CD4-positive, alpha-beta T cell treated with Interleukin-1 beta for 1 hour (primary cell): ENCODE measurements at places on chromosomes 13 and 19.

GRCh38 chr19:869245-870177 lies 10.0 kb downstream of the CFD start:
- no peak for DNase-seq

DNA sequence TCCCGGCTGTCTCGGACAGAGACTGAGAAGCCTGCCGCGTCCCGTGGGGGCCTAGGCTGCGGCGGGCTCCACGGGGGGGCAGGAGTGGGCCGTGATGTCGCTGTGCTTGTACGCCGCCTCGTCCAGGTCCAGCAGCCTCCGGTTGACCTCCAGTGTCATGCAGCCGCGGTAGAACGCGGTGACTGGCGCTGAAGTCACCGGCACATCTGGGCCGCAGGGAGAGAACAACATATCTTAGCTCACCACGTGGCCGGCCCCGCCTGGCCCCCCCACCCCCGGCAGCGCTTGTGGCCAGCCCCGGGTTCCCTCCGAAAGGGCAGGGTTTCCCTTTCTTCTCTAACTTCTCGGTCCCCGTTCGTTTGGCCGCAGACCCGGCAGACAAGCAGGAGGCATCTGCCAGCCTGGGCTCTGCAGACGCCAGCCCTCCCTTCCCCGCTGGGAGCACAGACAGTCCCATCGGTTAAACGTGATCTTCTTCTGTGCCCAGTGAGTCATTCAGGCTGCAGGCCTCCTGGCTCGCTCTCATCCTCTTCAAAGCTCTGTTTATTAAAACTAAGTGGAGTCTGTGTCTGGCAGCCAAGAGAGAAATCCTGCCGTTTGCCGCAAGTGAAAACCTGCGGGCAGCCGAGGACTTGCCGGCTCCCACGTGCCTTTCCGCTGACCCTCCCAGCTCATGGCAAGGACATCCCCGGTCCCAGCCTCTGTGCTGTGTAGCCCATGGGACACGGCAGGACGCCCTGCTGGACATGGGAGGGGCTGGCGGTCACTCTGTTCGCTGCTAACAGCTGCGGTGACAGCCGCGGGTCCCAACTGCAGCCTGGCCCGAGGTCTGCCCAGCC lies 42.8 kb downstream of the GAS6 start:
- DNase-seq, result no peak

- DNase-seq, result no peak
Measured at GRCh38 chr19:41323023-41323422, 13.1 kb downstream of the CCDC97 start.

DNA sequence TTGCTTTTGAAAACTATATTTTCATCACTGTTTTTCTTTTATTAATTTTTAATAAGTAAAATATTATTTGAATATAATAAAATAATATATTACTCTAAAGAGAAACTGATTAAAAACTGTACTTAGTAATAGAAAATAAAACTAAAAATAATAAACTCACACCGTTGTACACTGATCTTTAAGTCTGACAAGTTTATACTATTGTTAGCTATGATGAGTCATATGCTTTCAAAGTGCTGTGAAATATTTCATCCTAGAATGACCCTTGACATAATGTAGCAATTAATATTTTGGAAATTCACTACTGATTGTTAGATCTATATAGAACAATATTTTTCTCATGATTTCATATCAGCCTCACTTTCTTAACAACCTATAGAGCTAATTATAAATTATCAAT lies 1040.6 kb upstream of the SPRY2 start:
- DNase-seq, result no peak

GRCh38 chr13:110301606-110302553 lies 5.1 kb downstream of the COL4A1 start:
- no peak for DNase-seq

DNA sequence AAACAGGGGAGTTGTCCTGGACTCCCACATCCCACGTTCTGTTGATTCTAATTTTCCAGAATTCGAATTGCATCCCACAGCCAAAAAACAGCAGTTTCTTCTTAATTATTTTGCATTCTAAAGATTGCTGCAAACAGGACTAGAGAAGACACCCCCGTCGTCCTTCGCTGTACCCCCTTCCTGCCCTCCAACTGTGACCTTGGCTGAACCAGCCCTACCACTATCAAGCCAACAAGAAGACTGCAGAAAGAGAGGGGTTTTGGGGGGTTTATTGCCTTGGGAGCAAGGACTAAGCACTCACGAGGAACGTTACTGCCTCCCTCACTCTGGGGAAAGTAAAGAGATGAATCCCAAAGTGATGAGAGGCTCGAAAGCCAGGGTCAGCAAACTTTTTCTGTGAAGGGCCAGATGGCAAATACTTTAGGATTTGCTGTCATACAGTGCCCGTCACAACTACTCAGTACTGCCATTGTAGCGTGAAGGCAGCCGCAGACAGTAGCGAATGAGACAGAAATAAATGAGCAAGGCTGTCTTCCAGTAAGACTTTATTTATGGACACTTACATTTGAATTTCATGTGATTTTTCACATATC lies 32.5 kb upstream of the KATNAL1 start:
- DNase-seq, result no peak

GRCh38 chr13:32889986-32890565 lies 126.1 kb upstream of the KL start:
- no peak for DNase-seq

DNA sequence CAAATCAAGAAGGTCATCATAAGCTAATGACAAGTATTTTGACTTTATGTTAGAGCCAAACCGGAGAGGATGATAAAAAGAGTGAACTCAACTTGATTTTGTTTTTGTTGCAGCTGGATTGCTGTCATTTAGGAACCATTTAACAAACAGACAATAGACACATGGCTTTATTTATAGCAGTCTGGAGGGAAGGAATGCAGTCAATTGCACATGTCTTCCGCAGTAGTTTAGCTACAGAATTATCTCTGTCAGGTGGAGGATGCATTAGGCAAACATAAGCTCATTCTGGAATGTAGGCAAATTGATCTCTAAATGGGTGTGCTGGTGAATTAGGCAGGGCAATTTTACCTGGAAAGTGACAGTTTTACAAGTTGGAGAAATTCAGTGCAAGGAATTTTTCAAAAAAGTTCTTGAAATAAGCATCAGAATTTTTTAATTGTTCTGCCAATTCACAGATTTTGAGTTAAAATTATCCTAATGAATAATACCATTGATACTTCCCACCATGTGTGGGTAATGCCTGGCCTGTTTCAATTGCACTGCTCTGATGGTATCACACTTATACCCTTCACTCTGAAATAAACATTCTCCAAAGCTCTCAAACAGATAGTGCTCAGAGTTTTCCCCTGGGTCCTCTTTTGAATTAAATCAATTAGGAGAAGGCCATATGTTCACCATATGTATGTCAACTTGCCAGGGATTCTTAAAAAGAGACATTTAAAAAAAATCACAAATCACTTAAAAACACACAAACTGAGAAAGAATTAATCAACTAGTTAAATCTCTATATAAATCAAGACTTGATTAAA lies 318.3 kb downstream of the NDFIP2 start:
- DNase-seq, result no peak

DNA sequence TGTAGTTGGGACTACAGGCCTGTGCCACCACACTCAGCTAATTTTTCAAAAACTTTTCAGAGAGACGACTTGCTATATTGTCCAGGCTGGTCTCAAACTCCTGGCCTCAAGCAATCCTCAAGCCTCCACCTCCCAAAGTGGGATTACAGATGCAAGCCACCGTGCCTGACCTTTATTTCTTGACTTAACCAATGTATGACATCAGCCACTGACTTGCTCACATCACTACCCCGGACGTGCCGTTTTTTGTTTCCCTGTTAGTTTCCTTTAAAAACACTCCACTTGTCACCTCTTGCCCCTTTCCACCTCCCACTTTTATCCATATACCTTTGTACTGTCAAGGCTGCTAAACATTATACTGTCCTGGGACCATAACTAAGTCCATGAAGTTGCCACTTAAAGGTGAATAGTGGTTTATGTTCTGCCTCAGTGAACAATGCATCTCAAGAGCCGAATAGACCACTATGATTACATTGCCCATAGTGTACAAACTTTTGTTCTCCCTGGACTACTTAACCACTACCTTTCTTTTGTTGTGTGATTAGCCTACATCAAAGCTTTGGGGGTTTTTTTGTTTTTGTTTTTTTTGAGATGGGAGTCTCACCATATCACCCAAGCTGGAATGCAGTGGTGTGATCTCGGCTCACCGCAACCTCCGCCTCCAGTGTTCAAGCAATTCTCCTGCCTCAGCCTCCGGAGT lies 2.3 kb upstream of the EPHX3 start:
- DNase-seq, result no peak

DNA sequence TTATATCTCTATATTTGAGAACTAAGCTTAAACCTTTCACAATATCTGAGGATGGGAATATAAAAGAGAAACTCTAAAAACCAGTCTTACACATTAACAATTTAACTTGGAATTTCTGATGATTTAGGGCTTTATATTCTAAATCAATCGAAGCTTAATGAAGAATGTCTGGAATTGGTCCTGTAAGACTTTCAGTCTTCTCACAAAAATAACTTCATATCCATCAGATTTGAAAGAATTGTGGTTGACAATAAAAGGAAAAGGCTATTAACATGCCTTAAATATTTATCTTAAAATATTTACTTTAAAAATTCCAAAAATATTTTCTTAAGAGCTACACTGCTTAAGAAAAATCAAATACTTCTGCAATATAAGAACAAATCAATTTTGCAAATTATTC lies 27.3 kb downstream of the MYCBP2 start:
- no peak for DNase-seq

- DNase-seq, result no peak
Measured at GRCh38 chr13:27404680-27405079, 19.7 kb upstream of the GTF3A start.

DNA sequence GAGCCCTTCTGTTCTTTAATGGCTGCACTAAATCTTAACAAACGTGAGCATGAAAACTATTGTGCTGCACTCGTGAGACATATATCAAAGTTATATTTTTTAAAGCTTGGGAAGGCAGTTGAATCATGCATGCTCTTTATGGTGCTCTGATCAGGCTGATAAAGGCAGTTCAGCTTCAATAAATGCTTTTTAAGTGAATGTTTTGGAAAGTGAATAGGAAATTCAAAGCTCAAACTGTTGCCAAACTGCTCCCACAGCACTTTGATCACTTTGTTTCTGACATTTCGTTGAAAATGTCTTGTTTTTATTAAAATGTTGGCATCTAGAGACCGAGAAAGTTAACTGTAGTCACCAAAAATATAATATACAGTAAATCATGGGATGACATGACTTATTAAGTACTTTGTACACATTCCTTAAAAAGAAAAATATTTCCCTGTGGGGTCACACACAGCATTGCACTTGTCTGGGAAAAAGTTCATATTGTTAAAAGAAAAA lies 625.7 kb upstream of the PCDH9 start:
- no peak for DNase-seq

- DNase-seq, result no peak
Measured at GRCh38 chr19:40539070-40539469, 37.6 kb upstream of the SHKBP1 start.

DNA sequence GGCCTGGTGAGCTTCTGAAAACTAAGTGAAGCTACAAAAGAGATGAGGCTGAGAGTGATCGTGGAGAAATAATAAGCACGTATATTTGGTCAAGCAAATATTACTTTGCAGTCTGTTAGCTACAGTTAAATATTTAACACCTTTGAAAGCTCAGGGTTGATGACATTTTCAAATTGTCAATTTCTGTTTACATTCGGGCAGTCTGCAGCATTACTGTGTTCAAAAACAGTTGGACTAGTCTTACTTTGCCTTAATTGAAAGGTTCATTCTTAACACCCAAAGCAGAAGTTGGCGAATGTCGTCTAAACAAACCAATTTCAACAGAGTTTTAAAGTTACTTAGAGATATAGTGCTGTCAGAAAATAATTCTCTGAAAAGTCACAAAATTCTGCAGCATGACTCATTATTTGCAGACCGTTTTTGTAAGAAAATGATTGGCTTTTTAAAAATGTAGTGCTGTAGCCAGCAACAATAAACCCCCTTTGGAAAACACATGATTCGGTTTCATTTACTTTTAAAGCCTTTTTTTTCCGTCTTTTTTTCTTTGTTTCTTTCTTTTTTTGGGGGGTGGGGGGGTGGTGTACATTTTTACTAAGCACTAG lies 549.0 kb downstream of the GPC6 start:
- DNase-seq, result no peak

- no peak for DNase-seq
Measured at GRCh38 chr13:79943346-79944023, 397.4 kb downstream of the SPRY2 start.

GRCh38 chr13:98749501-98749900 lies 3.0 kb downstream of the SLC15A1 start:
- DNase-seq, result no peak

DNA sequence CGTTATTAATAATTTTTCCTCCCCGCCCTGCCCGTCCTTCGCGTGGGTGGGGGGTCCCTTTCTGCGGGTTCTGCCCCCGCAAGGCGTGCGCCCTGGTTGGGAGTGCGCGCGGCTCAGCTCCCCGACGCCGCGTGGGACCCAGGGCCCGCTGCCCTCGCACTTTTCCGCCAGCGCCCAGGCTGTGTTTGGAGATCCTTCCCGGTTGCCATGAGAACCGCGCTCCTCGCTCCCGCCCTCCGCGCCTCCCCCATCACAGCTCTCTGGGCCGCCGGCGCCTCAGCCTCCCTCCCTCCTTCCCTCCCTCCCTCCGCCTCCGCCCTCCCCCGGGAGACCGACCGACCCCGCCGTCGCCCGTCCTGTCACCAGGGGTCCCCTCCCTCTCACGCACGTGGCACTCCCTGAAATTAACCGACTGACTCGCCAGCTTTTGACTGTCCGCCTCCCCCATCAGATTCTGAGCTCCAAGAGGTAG lies 2.4 kb upstream of the SSBP4 start:
- peak; percentile 86 for DNase-seq

GRCh38 chr19:50817941-50818858 lies 5.4 kb downstream of the KLK1 start:
- peak; percentile 39 for DNase-seq

- DNase-seq, result no peak
Measured at GRCh38 chr13:111459803-111460547, 139.5 kb downstream of the TEX29 start.

- no peak for DNase-seq
Measured at GRCh38 chr13:55705971-55706370, 1434.7 kb upstream of the PRR20A start.

DNA sequence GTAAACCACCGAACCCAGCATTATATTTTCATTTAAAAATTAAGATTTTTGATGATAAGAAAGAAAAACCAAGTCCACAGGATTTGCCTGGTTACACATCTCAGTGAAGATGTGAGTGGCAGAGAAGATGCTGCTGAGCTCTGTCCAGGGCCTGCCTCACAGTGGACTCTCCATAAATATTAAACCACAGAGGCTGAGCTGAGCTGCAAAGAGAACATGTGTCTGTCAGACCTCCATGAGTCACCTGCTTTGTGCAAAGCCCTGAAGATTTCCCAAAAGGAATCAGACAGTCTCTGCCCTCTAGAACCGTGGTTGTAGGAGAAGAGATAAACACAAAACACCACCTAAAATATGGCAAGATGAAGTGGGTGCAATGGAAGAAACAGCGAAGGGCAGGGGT lies 127.2 kb upstream of the TSC22D1 start:
- no peak for DNase-seq

- no peak for DNase-seq
Measured at GRCh38 chr13:51501592-51502152, 48.8 kb upstream of the INTS6 start.

GRCh38 chr13:44760434-44760833 lies 184.3 kb upstream of the TSC22D1 start:
- DNase-seq, result no peak
